ENCODE measurements at places on chromosomes 3 and 15.

DNA sequence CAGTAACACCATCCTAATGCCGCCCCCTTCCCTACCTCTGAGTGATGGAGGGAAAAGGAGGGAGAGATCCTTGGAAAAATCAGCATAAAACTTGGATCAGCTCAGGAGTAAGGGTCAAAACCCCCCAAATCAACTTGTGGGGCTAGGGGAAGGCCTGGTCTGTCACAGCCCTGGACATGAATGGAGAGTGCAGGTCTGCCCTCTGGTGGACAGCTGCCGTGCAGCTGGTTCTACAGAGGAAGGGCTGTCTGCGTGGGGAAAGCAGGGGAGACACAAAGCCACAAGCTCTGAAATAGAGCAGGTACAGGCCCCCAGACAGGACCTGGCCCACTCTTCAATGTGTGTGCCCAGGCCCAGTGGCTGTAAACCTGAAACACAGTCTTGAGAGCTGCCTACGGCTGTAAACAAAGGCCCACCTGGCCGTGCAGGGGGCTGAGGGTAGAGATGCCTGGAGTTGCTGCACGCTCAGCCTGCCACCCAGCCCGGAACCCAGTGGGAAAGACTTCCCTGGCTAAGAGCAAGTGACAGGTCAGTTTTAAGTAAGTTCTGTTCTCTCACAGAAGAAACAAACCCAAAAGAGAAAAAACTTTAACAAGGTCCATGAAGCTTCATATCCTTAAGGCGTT lies 16.4 kb downstream of the CLK3 start:
- peak; percentile 7 for DNase-seq

GRCh38 chr3:130658678-130659077 lies 88.0 kb downstream of the PIK3R4 start:
- DNase-seq: no peak

- DNase-seq: no peak
These were observed 4.6 kb upstream of the DAG1 start for GRCh38 chr3:49465270-49466034.

DNA sequence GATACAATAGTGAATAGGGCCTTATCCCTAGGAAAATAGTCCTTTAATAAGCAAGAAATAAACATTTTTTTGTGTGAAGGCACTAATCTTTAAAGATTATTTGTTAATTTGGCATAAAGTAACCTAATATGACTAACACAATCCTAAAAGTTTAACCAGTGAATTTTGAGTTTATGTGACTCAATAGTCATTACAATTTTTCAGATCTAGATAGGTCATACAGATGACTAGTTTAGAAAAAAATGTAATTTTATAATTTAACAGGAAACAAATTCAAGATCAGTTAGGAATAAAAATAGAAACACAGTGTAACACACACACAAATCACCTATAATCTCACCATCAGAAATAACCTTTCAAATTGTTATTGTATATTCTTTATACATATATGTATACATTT lies 620.7 kb upstream of the ALCAM start:
- DNase-seq: no peak

GRCh38 chr3:172107403-172107802 lies 68.0 kb downstream of the FNDC3B start:
- DNase-seq: no peak

- no peak for DNase-seq
These were observed 28.5 kb downstream of the CRABP1 start for GRCh38 chr15:78368651-78369050.

DNA sequence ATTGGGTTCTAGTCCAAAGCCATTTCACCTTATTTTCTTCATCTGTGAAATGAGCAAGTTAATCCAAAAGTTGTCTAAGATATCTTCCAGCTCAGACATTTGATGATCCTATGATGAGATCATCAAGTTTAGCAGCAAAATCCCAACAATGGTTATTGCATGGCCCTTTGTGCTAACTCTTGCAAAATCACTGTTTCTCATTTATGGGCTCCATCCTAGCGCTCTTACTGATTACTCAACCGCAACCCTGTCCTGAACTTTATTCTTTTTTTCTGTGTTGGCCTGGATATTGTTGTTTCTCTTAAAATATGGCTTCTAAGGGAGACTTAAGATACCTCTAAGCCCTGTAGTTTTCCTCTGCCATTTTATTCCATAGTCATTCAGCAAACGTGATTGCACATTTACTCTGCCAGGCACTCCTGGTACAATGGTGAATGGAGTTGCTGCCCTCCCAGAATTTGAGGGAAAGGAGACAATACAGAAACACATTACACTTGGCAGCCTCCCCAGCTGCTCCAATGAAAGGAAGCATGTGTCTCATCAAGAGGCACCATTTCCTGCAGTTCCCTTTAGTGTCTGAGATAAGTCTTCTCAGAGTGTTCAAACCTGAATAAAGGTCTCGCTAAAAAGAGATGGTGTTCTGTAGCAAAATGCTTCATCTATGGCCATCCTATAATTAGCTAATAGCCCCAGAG lies 4.4 kb downstream of the GXYLT2 start:
- DNase-seq: peak; percentile 40

GRCh38 chr3:109702252-109702651 lies 364.9 kb upstream of the DPPA4 start:
- no peak for DNase-seq

DNA sequence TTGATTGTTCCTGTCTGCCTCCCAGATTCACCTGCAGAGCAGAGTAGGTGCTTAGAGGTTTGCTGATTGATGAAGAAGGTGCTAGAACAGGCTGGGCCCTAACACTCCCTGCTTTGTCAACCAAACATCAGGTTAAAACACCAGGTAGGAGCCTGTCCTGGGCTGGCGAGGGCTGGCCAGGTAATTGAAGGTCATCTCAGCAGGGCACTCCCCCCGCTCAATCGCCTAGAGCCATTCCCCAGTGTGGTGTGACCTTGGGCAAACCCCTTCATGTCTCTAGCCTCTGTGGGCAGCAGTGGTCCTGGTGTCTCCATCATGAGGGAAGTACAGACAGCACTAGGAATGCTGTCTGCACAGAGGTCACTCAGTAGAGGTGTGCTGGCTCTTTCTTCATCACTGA lies 88.3 kb downstream of the KLF15 start:
- DNase-seq: no peak

DNA sequence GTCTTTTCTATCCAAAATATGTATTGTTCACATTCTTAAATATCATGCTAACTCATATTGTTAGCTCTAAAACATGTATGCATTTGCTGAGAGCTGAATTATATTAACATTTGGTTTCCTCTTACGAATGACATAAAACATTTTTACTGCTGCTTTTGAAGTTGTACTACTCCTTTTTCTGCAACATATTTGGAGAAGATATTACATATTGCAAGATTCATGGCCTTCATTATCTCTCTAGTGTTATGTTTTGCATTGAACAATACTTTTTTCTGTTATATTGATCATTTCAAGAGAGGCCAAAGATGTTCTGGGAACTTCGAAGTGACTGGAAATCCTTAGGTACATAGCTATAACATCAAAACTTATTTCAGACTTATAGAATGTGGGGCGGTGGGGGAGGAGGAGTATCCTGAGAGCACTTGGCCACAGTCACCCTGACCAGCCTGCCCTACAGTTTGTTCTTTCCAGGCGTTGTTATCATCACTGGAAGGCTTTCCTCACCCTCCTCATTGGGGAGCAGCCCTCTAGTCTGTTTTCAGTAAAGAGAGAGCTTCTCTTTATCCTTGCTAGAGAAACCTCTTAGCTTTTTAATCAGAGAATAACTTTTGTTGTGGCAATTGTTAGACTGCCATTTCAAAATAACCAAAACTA lies 868.6 kb downstream of the OTOL1 start:
- no peak for DNase-seq

DNA sequence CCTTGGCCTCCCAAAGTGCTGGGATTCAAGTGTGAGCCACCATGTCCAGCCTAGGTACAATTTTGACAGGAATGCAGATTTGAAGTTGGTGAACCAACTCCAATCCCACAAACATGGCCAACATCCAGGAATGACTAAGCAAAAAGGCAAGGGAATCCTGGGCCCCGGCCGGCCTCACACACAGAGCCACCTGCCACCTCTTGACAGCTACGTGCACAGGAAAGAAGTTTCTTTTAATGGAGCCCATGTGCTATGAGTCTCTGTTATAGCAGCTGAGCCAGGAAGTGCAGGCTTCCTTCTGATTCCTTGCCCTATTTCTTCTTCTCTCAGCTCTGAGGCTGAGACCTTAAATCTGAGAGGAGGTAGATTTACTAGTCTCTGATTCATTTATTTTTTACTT lies 8.8 kb downstream of the TMEM40 start:
- no peak for DNase-seq

DNA sequence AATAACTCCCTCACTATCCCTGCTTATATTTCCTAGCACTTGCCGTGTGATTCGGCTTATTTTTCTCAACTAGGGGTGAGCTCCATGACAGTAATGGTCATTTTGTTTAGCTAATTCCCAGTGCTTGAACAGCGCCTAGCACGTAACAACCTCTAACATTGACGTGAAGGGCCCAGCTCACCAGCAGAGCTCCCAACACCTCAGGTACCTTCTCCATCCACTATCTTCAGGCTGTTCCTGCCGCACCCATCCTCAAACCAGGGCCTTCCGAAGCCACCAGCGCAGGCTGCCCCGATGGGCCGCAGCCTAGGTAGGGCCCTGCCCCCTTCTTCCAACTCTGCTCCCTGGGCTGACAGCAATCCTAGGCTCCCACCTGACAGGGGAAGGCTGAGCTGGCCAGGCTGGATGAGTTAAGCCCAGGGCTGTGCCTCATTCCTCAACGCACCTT lies 751 bp upstream of the RPS17 start:
- DNase-seq: no peak

- DNase-seq: no peak
These were observed 921.0 kb upstream of the CFAP20DC start for GRCh38 chr3:59970796-59971195.

DNA sequence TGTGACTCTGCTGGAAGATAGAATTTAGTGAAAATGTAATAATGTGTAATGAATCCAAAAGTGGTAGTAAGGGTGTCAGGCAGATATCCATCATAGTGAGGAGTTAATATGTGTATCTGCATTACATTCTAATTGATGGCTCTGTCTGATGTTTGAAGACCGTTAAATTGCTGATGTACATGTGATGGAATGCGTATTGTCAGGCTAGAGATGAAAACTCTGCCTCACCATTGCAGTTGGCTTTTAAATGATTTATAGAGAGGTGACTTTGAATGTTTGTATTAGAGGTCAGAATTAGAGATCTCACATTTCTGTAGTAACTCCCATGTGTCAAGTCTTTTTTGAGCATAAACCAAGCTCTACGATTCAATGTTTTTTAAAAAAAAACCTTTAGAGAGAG lies 234.6 kb downstream of the NAALADL2 start:
- no peak for DNase-seq

- DNase-seq: no peak
These were observed 72.9 kb downstream of the TM4SF4 start for GRCh38 chr3:149547413-149547812.

DNA sequence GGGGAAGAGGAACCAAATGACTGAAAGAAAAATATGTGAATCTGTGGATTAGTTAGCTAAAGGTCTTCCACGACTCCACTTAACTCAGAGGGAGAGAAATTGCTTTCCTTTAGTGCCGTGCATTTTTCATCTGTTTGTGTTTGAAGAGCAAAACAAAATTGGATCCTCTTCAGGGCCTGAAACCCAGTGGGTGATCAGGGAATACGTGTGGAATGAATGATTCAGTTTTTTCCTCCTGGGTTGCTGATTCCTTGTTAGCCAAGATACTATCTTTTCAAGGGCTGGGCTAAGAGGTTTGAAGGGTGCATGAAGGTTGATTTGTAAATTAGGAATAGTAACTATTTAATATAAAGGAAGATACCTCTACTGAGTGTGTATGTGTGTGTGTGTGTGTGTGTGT lies 61.0 kb downstream of the TPRG1 start:
- DNase-seq: no peak

GRCh38 chr3:32442766-32443165 lies 51.1 kb downstream of the CMTM7 start:
- no peak for DNase-seq

- no peak for DNase-seq
These were observed 6.0 kb downstream of the RAB27A start for GRCh38 chr15:55283379-55284147.

DNA sequence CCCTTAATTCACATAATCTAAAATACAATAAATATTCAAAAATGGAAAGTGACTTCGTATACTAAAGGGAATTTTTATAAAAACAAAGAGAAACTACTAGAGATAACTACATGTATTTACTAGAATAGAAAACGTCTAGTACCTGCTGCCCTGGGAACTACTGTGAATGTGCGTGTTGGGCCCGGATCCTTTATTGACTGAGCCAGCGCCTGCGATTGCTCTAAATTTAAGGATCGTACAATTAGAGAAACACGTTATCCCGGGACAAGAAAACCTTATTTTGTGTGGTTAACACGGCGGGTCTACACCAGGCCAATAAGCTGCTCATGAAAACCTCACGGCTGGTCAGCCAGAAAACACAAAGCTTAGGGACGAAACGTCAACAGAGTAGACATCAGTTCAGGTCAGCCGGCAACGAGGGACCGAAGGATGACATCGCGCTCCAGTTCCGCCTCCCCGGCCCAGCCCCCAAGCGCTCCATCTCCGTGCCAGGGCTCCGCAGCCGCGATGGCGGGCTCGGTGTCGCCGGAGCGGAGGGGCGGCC lies 555 bp downstream of the TM2D3 start:
- DNase-seq: peak; percentile 26

GRCh38 chr3:179038216-179038898 lies 33.3 kb downstream of the ZMAT3 start:
- DNase-seq: no peak

DNA sequence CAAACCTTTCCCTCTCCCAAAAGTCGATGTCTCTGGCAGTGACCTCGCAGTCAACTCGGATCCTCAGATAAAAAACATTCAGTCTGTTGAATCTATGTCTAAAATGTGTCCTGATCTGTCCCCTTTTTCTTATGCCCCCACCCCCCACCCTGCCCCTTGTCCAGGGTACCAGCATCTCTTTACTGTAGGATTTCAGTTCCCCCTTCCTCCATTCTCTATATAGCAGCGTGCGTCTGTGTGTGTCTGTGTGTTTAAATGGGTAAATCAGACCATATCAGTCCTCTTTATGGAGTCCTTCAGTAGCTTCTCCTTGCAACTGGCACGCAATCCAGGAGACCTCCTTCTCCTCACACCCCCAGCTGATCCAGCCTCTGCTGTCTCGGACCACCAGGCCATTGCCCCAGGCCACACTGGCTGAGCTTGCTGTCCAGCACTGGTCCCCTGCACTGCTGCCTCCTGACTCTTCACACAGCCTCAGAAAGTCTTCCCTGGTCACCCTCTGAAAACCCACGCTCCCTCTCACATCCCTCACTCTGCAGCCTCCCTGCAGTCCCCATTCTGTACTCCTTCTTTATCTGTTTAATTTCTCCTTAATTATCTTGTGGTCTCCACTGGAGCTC lies 1.5 kb downstream of the LRRK1 start:
- DNase-seq: no peak

DNA sequence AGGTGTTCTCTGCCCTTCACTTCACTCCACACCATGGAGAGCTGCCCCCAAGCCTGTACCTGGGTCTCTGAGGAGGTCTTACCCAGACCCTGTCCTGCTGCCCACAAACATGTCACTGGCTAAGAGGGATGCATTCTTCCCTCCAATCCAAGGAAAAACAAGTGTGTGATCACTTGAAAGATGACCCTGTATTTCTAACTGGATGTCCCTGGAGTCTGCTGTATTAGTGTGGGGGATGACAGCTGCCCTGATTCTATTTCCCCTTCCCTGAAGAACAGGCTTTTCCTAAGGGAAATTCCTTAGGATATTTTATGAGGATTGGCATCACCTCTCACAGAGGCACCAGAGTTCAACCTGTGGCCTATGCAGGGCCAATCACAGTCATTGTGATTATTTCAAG lies 55.0 kb upstream of the GATA2 start:
- DNase-seq: no peak

GRCh38 chr3:72661115-72661457 lies 187.2 kb downstream of the SHQ1 start:
- DNase-seq: peak; percentile 90

Data from NCI-H345 (cell line).